ENCODE measurements at places on chromosomes 5 and 9.

DNA sequence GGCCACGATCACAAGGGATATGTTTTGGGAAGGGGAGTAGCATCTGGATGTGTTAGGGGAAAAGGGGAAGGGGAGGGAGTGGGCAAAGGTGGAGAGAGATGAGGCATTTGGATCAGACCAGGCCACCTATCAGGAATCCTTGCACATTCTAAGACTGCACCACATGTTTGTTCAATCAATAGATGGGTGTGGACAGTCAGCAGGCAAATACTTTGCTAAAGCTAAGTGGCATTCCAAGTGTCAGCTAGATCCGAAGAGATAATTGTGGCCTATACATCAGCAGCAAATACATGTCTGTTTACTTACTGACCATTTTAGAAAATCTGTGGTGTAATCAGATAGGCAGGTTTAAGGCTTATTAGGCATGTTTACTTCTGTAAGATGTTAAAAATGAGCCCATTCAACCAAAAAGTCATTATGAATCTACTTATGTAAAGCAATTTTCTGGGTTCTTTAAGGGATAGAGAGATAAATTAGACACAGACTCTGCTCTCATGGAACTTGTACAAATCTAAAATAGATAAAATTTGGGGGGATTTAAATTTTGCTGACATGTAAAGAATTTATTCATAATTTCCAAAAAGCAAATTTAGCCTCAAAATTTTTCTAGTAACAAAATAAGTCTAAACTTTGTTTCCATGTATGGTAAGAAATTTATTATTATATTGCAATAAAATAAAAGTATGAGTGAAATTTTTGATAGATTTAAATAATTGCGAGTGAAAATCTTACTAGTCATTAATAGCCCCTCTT, 107.3 kb downstream of the SNCAIP start:
- no peak for DNase-seq

GRCh38 chr5:89535411-89535810, 652.4 kb upstream of the MEF2C start:
- DNase-seq = no peak

DNA sequence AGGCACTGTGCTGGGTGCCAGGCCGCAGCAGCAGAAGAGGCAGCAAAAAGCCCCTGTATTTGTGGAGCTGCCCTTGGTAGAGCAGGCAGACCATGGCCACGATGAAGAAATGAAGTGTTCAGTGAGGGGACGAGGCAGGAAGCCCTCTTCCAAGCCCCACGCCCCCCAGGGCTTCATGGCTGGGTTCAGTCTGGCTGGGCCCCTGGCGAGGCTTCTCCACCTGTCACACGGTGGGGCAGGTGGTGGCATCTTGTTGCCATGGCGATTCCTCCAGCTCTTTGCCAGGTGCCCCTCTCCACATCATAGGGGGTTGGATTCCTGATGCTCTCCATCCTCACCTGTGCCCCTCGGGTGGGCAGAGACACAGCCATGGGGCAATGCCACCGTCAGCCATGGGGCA, 21.5 kb downstream of the ADGRD2 start:
- DNase-seq = no peak

- DNase-seq = no peak
Measured at GRCh38 chr9:115164511-115164974, 46.6 kb upstream of the TNC start.

DNA sequence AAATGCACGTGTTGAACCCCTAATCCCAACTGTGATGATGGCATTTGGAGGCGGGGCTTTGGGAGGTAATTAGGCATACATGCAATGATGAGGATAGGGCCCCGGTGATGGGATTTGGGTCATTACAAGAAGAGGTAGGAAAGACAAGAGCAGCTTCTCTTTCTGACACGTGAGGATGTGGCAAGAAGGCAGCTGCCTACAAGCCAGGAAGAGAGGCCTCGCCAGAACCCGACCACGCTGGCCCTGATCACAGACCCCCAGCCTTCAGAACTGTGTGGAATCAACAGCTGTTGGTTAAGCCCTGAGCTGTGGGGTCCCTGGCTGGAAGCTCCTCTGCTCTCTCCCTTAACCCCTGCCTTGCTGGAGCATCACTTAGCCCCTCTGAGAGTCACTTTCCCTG, 57.5 kb downstream of the COL23A1 start:
- DNase-seq = no peak

DNA sequence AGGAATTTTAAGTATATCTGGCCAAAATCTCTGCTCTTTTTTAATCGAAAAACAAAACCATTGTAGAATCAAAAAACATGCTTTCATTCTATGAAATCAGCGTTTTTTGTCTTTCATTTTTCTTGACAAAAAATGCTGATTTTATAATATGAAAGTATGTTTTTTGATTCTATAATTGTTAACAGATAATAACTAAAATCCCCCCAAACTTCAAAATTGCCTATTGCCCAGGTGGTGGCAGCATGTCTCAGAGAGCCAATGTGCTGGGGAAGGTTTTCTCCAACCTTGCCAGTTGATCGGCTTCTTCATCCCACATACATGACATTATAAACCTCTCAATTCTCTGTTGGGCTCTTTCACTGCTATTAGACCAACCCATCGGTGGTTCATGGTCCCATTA, 5.1 kb upstream of the SMIM15 start:
- DNase-seq = no peak

DNA sequence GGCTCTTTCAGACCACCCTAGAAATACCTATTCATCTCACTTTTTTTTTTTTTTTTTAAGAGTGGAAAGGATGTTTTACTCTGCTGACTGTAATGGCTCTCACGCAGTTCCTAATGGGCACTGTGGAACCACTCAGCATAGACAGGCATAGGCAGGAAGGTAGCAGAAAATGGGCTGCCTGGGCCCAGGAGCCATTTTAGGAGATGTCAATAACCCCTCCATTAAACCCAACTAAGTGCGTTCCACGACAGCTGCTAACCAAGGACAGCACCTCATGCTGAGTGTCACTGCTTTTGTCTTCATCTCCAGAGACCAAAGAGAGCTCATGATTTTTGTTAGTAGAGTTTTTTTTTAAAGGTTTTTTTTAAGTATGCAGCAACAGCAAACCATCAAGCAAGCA, 15.3 kb downstream of the MAP1B start:
- DNase-seq = no peak

DNA sequence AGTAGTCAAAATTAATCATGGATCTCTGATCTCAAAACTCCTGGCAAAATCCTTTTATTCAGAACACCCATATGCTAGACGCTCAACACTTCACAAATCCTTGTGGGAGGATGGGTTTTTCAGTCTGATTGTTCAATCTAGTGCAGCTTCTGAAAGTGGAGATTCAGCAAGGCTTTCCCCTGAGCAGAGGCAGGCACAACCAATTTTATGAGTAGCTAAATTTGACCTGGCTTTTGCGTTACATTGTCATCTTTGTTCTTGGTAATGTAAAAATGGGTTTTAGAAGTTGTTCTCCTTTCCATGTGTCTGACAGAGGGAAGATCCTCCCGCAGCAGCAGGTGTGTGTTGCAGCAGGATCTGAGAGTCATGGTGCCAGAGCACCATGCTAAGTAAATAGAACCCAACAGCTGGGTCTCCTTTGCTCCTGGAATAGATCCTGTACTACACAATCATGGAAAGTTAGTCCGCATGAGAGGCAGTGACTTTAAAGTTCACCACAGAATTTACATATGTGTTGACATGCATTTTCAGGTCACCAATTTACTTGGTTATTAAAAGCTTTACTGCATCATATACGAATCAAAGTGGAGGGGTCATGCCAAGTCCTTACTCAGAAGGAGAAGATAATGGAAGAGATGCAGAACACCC, 70.1 kb upstream of the MEF2C start:
- DNase-seq = no peak

GRCh38 chr9:132056717-132057560, 22.7 kb downstream of the MED27 start:
- DNase-seq = no peak

GRCh38 chr9:69847491-69847890, 26.9 kb downstream of the CFAP95 start:
- no peak for DNase-seq

- DNase-seq = no peak
Measured at GRCh38 chr9:2023532-2023931, 8.4 kb downstream of the SMARCA2 start.

GRCh38 chr9:116998305-116998704, 311.2 kb downstream of the TRIM32 start:
- DNase-seq = no peak

DNA sequence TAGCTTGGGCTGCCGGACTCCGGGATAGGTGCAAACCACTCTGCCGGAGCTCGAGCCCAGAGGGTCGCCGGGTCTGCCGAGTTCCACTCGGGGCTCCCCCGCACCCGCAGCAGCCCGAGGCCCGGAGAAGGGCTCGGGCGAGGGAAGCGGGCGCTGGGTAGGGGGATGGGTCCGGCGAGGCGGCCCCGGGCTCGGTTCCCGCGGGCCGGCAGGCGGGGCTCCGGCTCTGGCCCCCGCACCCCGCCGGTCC, 507 bp downstream of the RICTOR start:
- DNase-seq = no peak

GRCh38 chr5:15026011-15026893, 154.7 kb upstream of the ANKH start:
- DNase-seq = no peak

GRCh38 chr5:172659909-172660628, 19.0 kb downstream of the NEURL1B start:
- DNase-seq = no peak

- no peak for DNase-seq
Measured at GRCh38 chr5:980966-981365, 27.6 kb upstream of the NKD2 start.

DNA sequence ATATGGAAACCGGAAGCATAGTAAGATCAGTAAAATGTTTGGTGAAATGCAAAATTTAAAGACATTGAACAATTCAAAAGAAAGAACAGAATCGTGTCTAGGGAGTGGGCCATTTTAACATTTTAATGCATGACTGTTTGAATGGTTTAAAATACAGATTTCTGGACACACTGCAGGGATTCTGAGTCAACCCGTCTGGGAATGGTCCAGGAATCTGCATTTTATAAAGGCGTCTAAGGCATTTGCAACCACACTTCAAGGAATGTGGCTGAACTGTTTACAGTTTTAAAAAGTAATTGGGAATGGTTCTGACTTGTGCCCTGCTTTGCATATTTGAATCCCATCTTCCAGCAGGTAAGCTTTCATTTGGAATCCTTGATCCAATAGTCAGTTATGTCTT, 811.7 kb upstream of the WWC1 start:
- no peak for DNase-seq

GRCh38 chr9:100700689-100701318, 122.9 kb downstream of the CAVIN4 start:
- peak; percentile 5 for DNase-seq

- DNase-seq = no peak
Measured at GRCh38 chr9:673966-674526, 167.5 kb upstream of the DMRT1 start.

GRCh38 chr9:70012569-70012968, 31.1 kb upstream of the MAMDC2 start:
- no peak for DNase-seq

DNA sequence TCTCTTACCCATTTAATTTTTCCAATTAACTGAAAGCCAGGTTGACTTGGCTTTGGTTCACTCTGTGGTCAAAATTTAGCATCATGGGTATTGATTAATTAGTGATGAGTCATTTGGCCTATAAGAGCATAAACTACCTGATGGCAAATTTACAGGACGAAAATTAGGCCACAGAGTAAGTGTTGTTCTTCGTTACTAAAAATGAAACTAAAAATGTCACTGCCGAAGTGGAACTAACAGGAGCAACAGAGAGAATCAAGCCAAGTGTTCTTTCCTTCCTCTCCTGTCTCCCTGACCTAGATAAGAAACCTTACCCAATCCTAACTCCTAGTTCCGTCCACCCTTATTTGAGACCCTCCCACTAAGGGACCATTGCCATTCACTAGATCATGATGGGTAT, 176.9 kb downstream of the RAB3C start:
- DNase-seq = peak; percentile 19

GRCh38 chr9:133769511-133770075, 31.4 kb upstream of the SARDH start:
- DNase-seq = no peak

DNA sequence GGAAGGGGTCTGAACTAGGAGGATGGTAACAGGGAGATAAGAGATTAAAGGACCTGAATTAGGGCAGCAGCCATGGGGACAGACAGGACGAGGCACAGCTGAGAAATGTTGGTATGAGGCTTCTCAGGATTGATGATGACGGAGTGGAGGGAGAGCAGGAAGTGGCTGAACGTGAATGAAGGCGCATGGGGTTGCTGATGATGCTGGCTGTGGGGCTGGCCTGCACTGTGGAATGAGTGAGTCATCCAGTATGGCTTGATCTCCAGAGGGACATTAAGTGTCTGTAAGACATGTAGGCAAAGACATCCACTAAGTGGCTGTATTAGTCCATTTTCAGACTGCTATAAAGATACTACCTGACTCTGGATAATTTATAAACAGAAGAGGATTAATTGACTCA, 256.4 kb downstream of the ICE1 start:
- no peak for DNase-seq

DNA sequence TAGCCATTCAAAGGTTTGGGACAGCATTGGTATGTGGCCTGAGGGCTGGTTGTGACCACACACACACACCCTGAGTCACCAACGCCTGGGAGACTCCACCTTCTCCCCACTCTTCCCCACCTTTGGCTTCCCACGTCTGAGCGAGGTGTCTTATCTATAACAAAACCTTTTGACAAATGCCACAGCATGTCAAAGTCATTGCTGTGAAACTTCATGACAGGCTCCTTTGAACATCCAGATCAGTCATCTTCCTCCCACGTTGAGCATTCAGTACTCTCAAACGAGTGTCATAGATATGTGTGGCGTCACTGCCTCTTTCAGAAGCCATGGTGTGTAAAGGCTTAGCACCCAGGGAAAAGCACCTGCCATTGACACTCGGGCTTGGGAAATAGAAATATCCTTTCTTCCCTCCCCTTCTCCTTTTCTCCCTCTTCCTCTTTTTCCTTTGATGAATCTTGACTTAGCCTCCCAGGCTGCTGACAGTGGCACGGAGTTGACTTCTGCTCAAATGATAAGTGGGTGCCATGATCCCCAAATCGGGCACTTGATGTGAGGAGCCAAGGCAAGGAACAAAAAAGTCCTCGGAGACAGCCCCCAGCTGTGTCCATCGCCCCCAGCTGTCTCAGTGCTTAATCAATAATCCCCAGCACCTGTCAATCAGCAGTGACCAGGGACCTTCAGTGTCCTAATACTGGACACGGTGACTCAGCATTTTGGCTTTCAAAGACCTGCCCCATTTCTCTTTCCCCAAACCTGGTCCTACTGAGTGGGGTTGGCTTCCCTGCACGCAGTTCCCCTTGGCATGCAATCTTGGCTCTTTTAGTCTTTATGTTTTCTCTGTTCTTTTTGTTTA, 114.8 kb downstream of the FGF18 start:
- no peak for DNase-seq

- no peak for DNase-seq
Measured at GRCh38 chr5:179146277-179146676, 86.1 kb downstream of the ZNF354C start.

DNA sequence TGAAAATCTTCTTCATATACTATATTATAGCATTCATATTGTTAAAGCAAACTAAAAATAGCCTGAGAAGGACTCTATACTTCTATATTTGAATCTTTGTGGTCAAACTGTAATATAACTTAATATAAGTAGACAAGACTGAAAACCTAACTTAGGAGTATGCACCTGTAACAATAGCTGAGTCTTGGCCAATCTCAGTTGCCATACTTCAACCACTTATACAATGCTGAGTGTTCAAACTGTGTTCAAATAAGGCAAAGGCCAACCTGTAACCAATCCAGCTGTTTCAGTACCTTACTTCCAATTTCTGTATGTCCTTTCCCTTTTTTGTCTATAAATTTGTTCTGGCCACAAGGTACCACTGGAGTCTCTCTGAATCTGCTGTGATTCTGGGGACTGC, 1360.8 kb upstream of the CDH9 start:
- DNase-seq = no peak

Data from GM12864 (cell line).